ENCODE measurements at places on chromosomes 16 and 17. TPM values are rescaled to one million over a fixed set of nuclear protein-coding genes. Genes with fewer than 3 reads are reported as not detected.

ZNF768 gene
- 24.2 TPM for total RNA-seq

STAC2 gene
- not detected for total RNA-seq

NECAB2 gene
- not detected for total RNA-seq

OTOP3 gene
- total RNA-seq = not detected

ABCA8 gene
- 81.0 TPM for total RNA-seq

FKBP10 gene
- total RNA-seq = 13.7 TPM
